Type B pancreatic cell (in vitro differentiated cells): ENCODE measurements at places on chromosomes 3 and 15. TPM values are rescaled to one million over a fixed set of nuclear protein-coding genes. Genes with fewer than 3 reads are reported as not detected.

The ZNF385D gene
- 2.2 and 7.5 TPM in 2 replicates for total RNA-seq

The NR2E3 gene
- total RNA-seq: 0.38 and 0.94 TPM in 2 replicates

The MYO5C gene
- total RNA-seq: 17.5 and 21.4 TPM in 2 replicates

The SST gene
- 553 and 667 TPM in 2 replicates for total RNA-seq

The C3orf49 gene
- not detected in 2 replicates for total RNA-seq

The RFTN1 gene
- total RNA-seq: 9.8 and 18.3 TPM in 2 replicates

The CHRM5 gene
- total RNA-seq: not detected in 2 replicates
